Activated CD4-positive, alpha-beta T cell treated with anti-CD3 and anti-CD28 coated beads, Interleukin-2, amount 50 U/mL, for 24 hours (primary cell): ENCODE measurements at places on chromosomes 16 and 17.

DNA sequence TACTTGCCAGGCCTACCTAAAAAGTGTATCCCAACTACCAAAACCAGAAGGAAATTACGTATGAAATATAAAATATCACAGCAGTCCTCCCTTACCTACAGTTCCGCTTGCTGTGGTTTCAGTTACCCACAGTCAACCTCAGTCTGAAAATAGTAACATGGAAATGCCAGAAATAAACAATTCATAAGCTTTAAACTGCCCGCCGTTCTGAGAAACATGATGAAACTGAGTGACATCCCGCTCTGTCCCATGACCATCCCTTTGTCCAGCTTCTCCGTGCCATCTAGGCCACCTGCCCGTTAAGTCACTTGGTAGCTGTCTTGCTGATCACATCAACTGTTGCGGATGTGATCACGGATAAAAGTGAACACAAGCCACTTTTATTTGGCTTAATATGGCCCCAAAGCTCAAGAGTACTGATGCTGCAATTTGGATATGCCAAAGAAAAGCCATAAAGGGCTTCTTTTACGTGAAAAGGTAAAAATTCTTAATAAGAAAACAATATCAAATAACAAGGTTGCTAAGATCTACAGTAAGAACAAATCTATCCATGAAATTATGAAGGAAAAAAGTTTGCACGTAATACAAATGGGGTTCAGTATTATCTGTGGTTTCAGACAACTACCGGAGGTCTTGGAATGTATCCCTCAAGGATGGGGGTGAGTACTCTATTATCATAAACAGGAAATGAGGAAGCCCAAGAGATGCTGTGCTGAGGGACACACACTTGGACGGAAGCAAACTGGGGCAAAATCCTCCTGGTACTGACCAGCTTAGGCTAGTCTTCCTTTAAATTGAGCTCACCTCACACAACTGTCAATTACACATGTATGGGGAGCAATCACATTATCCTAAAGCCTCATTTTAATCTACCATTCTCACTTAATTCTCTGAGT is 8.2 kb downstream of the USP22 start:
- no peak for DNase-seq

DNA sequence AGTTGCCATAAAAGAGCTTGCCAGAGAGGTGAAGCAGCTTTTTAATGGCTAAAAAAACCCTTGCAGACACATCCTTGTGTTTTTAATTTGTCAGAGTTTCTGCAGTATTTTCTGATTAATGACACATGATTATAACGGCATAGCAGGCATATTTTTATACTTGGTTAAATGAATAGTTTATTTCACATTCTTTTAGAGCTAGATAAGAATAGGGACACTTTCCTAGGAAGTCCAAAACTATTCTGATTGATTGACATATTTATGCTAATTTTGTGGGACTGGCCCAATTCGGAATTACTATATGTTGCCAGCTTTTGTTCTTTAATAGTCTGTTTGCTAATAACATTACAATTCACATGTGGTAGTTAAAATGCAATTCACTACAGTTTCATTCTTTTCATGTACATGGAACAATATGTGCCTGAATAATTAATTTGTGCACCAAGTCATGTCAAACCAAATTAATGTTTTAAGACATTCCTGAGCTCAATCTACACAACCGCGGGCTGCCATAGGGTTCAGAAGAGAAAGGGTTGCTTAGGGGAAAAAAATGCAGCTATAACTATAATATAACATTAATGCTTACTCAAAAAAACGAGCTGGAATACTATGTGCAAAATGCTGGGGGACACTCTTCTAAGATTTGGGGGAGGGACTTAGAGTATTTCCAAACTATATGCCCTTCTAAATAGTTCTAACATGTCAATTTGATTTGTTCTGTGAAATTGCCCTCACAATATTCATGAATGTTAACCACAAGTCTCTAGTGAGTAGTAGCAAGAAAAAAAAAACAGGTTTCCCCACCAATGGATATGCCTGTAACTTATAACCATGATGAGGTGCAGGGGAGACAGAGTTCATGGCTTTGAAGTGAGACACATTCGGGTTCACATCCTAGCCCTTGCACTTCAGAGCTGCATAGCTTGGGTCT is 305.4 kb downstream of the CEP112 start:
- no peak for DNase-seq

DNA sequence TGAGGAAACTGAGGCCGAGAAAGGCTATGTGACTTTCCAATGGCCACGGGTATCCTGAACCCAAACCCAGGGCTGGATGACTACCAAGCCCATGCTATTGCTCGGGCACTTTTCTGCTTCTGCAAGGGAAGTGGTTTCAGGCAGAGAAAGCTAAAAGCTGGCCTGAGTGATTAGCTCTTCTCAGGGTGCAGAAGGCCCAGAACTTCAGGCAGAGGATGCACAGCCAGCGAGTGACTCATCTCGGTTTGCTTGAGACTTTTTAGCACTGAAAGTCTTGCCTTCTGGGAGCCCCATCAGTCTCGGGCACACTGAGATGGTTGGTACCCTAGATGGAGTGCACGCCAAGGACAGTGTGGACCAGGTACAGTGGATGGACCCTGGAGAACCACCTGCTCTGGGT is 129.5 kb upstream of the SDK2 start:
- DNase-seq = no peak

- DNase-seq = no peak
Observed at GRCh38 chr17:78224231-78225087, 7.0 kb upstream of the TMEM235 start.

DNA sequence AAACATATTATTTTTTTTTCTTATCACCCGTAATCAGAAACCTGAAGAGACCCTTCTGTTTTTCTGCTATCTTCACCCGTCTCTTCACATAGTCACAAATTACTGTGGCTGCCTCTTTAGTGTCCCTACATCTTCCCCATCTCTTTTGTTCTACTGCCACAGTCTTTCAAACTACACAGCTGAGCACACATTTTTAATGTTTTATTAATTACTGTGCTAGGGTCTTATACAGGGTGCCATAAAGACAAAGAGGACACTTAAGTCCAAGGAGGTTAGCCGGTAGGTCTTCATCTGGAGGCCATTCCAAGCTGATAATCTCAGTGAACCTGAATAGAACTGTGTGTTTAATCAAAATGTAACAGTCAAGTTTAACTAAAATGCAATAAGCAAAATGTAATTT is 20.7 kb downstream of the CNTNAP4 start:
- no peak for DNase-seq
